ENCODE measurements at places on chromosomes 6 and 20. TPM values are rescaled to one million over a fixed set of nuclear protein-coding genes. Genes with fewer than 3 reads are reported as not detected.

The ZNF335 gene
- total RNA-seq = 43.3 TPM

The C6orf132 gene
- total RNA-seq = 0.14 TPM

The PGC gene
- total RNA-seq = not detected

The THBD gene
- 0.22 TPM for total RNA-seq

The KCNK17 gene
- not detected for total RNA-seq

The TRIM31 gene
- not detected for total RNA-seq

The STK38 gene
- 86.5 TPM for total RNA-seq

The LINC00237 gene
- 0.33 TPM for total RNA-seq

The SIRPD gene
- 0.31 TPM for total RNA-seq

The CLPSL1 gene
- total RNA-seq = not detected

The ELOVL4 gene
- total RNA-seq = 0.78 TPM

The CALHM5 gene
- not detected for total RNA-seq

The CTCFL gene
- not detected for total RNA-seq

The ZNF133 gene
- 9.2 TPM for total RNA-seq

The TRIM15 gene
- total RNA-seq = not detected

All from activated naive CD8-positive, alpha-beta T cell treated with anti-CD3 and anti-CD28 coated beads, Interleukin-2, amount 10 ng/mL, durations not matched to agents 7 days and 5 days (primary cell).